ENCODE measurements at places on chromosomes 5 and 9. TPM values are rescaled to one million over a fixed set of nuclear protein-coding genes. Genes with fewer than 3 reads are reported as not detected.

DNA sequence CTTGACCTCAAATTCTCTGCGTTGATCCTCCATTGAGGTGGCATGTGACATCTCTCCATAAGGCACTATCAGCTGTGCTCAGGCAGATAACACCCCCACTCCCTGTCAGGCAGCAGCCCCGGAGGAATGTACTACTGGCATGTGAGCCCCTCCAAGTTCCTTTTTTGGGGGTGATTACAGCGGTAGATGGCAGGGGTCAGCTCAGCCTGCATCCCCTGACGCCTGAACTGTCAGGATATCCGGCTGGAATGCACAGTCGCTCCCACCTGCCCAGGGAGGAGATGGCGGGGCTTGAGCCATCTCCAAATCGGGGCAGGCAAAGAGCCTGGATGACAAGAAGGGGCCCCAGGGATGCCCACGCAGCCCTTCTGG lies 40.8 kb downstream of the FAM78A start:
- no peak for DNase-seq

DNA sequence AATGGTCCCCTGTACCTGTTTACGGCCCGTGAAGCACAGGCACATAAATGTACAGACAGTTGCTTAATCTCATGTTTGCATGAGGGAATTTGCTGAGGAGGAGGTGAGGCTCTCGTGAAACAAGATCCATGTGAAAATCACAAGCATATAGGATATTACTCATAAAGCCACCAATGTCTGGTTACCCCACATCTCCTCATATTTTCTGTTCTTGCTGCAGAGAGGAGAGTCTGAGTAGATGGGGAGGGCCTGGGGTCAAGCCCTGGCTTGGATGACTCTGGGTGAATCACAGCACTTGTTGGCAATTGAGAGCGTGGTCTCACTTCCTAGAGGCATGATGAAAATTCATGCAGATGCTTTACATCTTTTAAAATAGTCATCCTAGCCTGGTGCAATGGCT lies 975 bp downstream of the AGXT2 start:
- DNase-seq, result no peak

GRCh38 chr5:124823380-124823779 lies 76.9 kb upstream of the ZNF608 start:
- DNase-seq, result no peak

ZNF79 gene
- 13.2 TPM for total RNA-seq

- DNase-seq, result no peak
Measured at GRCh38 chr9:22067196-22067595, 58.1 kb upstream of the CDKN2B start.

DNA sequence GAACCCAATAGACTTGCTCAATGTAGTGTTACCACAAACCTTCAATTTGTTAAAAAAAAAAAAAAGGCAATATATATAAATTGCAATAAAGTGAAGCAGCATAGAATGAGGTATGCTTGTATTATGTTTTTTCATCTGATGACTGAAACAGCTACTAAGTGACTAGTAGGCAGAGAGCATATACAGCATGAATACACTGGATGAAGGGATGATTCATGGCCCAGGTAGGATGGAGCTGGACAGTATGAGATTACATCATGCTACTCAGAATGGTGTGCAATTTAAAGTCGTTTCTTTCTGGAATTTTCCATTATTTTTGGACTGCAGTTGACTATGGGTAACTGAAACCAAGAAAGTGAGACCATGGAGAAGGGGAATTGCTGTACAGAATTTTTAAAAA lies 161.2 kb downstream of the GNA14 start:
- no peak for DNase-seq
